ENCODE measurements at places on chromosomes 7 and 10.

DNA sequence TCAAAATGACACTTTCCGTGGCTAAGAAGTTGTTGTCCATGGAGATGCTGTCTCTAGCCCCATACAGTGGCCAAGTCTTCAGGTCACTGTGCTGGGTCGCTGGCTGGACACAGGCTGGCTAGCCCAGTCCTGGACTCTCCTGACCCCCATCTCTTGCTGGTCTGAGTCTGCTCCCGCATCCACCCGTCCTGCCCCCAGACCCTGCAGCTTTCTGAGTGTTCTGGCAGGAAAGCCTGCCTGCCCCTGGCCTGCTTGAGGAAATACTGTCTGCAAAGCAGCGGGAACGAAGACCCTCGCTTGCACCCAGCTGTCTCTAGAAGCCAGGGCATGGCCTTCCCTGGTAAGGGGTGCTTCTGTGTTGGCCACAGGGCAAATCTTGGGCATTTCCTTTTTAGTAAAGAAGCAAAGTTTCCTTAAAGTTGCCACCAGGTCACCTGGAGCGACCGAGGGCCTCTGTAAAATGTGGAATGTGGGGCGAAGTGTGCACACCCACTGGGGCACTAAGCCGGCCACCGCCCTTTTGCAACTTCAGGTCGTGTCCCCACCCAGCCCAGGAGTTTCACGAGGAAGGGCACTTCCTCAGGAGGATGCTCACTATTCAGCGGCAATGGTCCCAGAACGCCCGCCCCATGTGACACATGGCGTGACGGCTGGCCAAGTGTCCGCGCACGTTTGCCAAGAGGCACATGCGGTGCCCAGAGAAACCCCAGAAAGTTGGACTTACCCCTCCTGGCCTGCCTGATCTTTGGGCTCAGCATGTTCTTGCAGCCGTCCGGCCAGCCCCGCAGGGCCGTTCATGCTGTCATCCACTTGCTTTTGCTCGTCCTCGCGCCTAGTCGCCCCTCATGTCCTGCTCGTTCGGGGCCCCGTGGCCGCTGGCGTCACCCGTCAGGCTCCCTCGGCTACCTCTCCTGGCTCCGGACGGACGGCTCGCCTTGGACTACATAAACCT, 558 bp downstream of the ARHGAP22 start:
- DNase-seq = no peak

- DNase-seq = no peak
Measured at GRCh38 chr10:33190406-33190805, 144.1 kb downstream of the NRP1 start.

DNA sequence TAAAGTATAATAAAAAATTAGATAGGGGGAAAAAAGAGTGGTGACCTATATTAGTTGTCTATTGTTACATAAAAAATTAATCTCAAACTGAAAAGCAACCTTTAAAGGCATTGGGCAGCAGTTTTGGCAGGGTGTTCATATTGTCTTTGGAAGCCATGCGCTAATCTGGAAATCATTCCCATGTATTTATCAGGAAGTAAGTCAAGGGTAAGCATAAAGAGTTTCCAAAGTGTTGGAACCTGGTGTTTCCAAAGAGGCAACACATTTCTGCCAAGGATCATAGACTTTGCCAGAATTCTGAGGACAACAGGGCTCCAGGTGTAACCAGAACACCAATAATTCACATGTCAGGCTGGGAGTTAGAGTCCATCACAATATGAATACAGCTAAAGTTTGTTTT, 55.7 kb upstream of the EGFR start:
- no peak for DNase-seq

- DNase-seq = no peak
Measured at GRCh38 chr10:128708182-128708581, 582.0 kb upstream of the MKI67 start.

- no peak for DNase-seq
Measured at GRCh38 chr10:43237631-43238446, 29.0 kb downstream of the RASGEF1A start.

DNA sequence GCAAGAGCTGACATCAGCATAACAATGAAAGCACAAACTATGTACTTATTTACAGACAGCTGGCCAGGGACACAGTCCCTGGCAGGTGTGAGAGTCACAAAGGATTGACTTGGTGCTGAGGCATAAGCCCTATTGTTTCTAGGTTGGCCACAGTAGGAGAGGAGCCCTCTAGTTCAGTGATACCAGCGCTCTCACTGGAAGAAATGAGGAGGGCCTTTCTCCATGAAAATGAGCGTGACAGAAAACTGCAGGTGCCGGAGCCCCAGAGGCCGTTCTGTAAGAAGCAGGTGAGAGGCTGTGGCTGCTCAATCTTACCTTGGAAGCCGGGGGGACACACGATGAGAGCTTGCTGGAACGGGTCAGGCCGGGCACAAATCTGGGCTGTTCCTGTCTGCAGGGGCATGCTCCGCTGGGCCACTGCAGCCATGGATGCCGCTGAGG, 90.5 kb downstream of the CLEC2L start:
- no peak for DNase-seq

GRCh38 chr10:89281606-89282395, 20.0 kb upstream of the IFIT2 start:
- DNase-seq = no peak

DNA sequence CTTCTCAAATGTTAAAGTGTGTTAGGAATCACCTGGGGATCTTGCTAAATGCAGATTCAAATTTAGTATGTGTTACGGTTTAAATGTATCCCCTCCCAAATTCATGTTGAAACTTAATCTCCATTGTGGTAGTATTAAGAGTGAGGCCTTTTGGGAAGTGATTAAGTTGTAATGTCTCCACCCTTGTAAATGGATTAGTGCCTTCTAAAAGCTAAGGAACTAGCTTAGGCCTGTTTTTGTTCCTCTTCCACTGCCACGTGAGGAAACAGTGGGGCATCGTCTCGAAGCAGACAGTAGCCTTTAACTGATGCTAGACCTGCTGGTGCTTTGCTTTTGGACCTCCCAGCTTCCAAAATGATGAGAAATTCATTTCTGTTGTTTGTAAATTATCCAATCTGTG, 52.3 kb upstream of the SEMA3D start:
- DNase-seq = no peak

DNA sequence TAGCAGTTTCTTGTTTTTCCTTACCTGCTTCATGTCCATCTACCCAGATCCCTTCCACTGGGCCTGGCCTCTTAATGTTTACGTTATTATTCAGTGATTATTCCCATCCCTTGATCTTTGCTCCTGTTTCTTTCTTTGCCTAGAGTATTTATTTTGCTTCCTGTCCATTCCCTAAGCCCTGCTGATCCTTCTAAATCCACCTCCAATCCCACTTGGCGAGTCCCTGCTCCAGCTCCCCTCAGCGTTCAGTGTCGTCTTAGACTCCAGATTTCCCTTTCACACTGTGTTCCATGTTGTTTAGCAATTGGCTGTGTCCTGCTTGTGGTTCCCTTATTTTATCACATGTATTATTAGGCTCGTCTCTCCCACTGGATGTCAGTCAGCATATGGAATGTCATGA, 7.3 kb downstream of the PPP2R2D start:
- DNase-seq = no peak

DNA sequence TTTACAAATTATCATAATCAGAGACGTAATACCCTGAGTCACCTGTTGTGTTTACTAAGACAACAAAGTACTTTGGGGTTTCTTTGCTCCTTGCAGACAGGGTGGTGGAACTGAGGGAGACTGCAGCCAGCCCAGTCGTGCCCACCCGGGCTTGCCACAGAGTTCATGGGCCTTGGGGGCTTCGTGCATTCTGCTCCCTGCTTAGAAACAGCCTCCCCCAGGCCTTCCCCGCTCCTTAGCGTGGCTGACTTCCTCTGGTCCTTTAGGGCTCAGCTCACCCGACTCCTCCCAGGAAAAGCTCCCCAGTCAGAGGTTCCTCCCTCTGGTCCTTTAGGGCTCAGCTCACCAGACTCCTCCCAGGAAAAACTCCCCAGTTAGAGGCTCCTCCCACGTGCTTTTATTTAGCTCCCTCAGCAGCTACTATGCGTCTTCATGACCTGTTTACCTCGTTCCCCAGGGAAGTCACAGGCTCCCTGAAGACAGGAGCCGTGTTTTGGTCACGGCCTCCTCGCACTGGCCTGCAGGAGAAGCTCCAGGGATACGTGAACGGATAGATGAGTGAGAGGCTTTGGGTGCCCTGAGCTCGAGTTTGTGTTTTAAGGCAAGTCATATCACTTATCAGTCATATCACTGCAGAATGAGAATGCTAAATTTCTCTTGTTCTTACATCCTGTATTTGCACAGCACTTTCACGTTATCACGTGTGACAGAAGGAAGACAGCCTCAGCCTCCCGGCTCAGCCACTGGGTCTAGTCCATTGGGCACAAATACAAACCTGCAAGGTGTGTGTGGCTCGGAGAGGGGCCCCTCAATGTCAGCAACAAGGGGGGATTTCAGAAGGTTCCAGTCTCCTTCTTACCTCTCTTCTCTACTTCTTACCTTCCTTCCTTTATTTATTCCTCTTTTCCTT, 52.7 kb upstream of the VIPR2 start:
- DNase-seq = no peak

DNA sequence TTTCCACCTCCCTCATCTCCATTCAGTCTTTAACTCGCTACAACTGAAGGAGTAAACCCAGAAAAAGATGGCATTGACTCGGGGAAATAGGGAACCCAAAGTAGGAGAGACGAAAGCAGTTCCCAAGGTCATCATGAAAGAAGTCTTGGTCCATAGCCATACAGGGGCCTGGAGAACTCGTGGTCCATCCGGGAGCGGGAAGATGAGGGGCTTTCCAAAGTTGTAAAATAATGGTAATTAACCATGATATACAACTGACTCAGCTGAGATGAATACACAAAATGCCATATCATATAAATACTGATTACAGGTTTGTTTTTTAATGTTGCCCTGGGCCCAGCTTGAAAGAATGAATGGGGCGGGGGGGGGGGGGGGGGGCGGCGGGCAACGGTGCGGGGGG, 32.3 kb downstream of the RBM17 start:
- DNase-seq = no peak

GRCh38 chr10:14801723-14802122, 27.0 kb upstream of the FAM107B start:
- no peak for DNase-seq

- no peak for DNase-seq
Measured at GRCh38 chr10:63069318-63069717, 63.8 kb upstream of the NRBF2 start.

- no peak for DNase-seq
Measured at GRCh38 chr10:110887560-110887959, 15.8 kb downstream of the PDCD4 start.

- DNase-seq = no peak
Measured at GRCh38 chr7:84841809-84842208, 345.0 kb downstream of the SEMA3D start.

DNA sequence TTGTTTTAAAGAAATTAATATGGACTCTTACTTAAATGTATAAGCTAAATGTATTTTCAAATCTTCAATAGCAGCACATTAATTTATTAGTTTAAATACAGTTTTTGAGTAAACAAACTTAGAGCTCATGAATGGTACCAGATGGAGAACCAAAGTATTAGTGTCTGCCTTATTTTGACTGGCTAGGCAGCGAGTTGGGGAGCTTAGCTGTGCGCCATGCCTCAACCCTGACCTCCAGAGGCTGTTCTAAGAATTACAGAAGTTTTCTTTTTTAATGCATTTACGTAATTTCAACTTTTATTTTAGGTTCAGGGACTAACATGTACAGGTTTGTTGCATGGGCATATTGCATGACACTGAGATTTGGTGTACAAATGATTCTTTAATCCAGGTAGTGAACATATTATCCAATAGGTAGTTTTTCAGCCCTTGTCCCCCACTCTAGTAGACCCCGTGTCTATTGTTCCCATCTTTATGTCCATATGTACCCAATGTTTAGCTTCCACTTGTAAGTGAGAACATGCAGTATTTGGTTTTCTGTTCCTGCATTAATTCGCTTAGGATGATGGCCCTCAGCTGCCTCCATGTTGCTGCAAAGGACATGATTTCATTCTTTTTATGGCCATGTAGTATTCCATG, 166.8 kb downstream of the IQUB start:
- DNase-seq = no peak
